Fibroblast of upper back skin (primary cell): ENCODE measurements at places on chromosomes 3 and 15.

GRCh38 chr3:146218880-146219866 is 31.7 kb downstream of the PLSCR4 start:
- peak; percentile 29 for DNase-seq

GRCh38 chr3:196207159-196207832 is 3.9 kb downstream of the ZDHHC19 start:
- DNase-seq = no peak

GRCh38 chr3:69051756-69052471 is at the start of gene TMF1:
TMF1 (minus strand) TSS chr3:69052333; CDS start chr3:69052086, 247 bp downstream.
- DNase-seq = peak; percentile 99

- no peak for DNase-seq
These were observed 603.9 kb upstream of the KCNMB2 start for GRCh38 chr3:177932346-177932745.

DNA sequence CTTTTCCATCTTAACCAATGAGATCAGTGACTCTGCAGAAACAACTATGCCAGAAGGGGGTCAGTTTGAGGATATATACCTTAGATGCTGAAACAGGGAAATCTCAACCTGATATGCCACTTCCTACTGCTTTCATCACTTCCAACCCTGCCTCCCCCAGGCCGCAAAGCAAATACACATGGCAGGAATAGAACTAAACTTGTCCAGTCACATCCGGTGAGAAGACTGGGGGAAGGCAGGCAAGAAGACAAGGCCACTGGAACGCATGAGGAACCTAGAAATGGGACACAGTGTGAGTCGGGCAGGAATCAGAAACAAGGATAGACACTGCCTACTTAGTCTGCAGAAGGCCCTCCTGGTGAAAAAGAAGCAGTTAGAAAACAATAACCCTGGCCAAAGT is 90.6 kb downstream of the MYO5A start:
- DNase-seq = no peak

DNA sequence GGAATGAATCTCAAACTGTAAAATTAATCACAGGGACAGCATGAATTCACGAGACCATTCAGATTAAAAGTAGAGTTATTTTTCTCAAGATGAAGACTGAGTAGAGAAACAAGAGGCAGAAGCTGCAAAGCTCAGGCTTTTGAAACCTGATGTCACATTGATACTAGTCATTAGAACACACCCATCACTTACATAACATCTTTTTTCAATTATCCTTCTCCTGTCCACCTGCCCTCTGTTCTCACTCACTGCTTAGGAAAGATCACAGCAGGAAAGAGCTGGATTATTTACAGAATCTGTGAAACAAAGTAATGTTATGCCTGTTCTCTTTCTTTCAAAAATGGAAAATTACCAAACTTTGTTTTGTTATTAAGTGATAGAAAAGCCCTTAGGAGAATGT is 72.0 kb upstream of the CDAN1 start:
- no peak for DNase-seq

GRCh38 chr15:101537483-101538080 is 48.1 kb upstream of the PCSK6 start:
- no peak for DNase-seq

DNA sequence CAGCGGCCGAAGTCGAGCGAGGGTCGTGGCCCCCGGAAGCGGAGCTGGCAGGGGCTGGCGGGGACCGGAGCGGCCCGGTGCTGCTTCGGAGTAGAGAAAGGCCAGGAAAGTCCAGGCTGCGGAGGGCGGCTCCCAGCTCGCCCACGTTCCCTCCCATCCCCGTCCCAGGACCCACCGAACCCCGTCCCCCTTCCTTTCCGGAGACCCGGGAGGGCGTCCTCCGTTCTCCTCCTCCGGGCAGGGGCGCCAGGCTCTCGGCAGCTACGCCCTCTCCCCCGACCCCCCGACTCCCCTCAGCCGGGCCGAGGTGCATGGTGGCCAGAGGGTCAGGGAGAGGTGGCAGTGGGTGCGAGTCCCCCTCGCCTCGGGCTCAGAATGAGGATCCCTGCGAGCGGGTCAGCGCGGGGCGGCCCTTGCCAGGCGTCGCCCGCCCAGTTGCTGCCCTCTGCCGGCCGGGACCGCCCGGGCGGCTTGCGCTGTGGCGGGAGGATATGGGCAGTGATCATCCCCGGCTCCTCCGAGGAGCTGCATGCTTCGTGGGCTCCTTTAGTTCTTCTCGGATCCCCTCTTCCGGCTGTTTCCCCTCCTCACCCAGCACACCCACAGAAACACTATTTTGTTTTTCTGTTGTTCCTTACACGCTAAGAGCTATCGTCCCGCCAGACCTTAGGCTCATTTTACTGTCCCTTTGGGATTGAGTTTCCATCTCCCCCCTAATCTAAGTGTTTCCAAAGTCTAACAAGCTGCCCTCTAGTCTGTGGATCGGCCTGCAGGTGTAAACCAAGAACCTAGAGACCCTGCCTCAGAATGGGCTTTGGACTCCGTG is 744 bp upstream of the ALDH1A2 start:
- DNase-seq = peak; percentile 31

DNA sequence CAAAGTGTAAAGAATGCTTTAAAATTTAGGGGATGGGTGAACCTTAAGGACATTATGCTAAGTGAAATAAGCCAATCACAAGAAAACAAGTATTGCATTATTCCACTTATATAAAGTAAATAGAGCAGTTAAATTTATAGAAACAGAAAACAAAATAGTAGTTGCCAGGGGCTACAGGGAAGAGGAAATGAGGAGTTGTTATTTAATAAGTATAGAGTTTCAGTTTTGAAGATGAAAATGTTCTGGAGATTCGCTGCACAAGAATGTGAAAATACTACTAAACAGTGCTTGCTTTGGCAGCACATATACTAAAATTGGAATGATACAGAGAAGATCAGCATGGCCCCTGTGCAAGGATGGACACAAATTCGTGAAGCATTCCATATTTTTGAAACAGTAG is 32.0 kb downstream of the DNAH12 start:
- DNase-seq = peak; percentile 25

- peak; percentile 3 for DNase-seq
These were observed 26.8 kb downstream of the CMC1 start for GRCh38 chr3:28267984-28268849.

DNA sequence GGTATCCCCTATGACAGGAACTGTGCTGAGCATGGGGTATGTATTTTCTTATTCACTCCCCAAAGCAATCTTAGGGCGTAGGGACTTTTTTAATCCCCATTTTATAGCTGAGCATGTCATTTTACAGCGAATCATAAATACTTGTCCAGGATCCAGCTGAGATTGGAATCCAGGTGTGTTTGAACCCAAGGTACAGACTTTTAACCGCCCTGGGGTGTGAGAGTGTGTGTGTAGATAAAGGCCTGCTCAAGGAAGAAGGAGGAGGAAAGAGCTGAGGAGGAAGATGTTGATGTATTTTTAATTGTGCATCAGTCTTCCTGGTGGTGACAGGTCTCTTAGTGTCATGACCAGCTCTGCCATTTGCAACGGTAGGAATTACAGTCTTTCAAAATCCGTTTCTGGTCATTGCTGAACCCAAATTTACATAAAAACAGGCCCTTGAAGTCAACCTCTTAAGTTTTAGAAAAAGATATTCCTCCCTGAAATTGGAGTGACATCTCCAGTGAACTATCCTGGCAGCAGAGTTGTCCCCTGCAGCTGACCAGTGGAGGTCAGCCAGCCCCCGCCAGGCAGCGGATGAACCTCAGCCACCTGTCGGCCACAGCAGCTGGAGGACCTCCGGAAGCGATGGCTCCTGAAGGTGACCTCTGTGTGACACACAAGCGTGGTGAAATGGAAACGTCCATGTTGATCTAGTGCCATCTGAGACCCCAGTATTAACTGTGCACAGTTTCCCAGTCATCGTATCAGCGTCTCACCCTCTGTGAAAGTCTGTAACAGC is 92.8 kb upstream of the MITF start:
- no peak for DNase-seq

DNA sequence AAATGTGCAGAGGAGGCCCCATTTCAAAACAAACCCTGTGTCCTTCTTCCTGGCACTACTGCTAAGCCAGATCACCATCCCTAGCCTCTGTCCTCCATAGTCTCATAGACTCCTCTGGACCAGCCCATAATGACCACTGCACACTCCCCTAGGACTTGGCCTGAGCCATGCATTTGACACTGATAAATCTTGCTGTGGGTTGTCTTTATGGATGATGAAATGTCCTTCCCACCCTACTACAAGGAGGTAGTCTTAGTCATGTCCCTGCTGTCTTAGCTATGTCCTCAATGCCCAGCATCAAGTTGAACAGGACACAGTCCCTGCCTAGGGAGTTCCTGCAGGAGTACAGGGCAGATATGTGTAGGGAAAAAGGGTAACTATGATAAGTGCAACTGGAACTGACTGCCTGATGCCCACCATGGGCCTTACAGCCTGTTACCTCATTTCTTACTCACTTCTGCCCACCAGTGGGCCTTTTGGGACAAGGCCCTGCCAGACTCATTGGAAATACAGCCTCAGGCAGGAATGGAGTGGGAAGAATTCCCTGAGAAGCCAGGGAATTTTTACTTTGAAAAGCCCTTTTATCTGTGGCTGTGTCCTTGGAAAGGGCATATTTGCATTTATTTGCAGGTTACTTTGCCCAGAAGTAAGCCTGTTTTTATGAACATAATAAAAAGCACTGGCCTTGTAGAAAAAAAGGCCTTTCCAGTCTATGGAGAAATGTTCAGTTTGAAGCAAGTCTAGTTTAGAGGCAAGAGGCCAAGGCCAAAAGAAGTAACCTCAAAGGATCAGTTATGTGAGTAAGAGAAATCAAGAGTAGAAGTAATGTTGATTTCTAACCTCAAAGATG is 199.6 kb upstream of the EIF1B start:
- DNase-seq = peak; percentile 53

DNA sequence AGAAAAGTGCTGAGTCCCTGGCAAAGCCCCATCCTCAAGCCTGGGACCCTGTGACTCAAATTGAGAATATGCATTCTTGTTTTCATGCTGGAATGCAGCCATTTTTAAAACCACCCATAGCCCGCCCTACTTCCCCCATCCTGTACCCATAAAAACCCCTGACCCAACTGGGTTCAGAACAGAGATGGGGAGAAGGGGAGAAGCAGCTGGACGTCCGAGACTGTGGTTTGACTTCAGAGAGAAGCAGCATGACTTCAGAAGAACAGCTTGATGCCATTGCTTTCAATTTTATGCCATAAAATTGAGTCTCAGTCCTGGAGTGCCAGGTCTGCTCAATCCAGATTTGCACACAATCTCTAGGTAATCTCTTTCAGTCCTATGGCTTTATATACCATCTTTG is 78.2 kb downstream of the BCHE start:
- no peak for DNase-seq

GRCh38 chr15:25611603-25612002 is 172.8 kb upstream of the UBE3A start:
- peak; percentile 56 for DNase-seq

DNA sequence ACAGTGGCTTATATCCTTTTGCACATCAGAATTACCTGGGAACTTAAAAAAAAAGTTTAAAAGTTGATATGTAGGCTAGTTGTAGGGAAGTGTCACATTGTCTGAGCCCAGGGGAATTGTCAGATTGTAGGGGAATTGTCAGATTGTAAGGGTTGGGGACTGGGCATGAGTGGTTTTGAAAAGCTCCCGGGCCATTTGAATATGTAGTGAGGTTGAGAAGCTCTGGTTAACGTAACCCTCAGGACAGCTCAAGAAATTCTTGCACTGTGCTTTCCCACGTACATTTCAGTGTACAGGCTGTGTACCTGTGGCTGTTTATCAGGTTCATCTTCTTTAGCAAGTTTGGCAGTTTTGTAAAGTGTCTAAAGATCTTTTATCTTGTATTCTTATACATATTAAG is 107.0 kb downstream of the FNDC3B start:
- DNase-seq = no peak

- peak; percentile 32 for DNase-seq
These were observed 118.3 kb upstream of the NEO1 start for GRCh38 chr15:72933976-72934375.

- peak; percentile 40 for DNase-seq
These were observed 806.5 kb downstream of the OTOL1 start for GRCh38 chr3:162302983-162303624.

DNA sequence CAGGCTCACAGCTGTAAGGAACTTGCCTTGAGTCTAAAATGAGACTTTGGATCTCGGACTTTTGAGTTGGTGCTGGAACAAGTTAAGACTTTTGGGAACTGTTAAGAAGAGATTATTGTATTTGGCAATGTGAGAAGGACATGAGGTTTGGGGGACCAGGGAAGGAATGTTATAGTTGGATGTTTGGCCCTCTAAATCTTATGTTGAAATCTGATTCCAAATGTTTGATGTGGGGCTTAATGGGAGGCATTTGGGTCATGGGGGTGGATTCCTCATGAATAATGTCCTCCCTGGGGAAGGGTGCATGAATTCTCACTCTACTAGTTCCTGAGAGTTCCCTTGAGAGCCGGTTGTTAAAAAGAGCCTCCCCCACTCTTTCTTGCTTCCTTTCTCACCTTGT is 18.5 kb upstream of the CHCHD6 start:
- peak; percentile 63 for DNase-seq

- DNase-seq = no peak
These were observed 186.6 kb downstream of the SQOR start for GRCh38 chr15:45821390-45821789.

DNA sequence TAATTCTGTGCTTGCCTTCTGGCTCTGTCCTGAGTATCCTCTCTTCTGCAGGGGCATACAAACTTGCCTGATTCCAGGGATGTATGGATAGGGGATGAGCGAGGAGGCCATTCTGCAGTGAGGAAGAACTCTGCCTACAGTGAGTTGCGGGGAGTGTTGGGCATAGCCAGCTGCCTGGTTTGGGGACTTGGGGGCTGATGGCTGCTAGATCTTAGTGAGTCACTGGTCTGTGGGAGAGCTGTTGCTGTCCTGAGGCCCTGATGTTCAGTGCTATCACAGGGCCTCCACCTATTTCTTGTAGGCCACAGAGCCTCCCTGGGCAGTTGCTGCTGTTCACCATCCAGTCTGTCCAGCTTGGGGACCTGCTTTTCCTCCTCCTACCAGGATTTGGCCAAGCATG is 20.3 kb downstream of the CDAN1 start:
- DNase-seq = peak; percentile 17

DNA sequence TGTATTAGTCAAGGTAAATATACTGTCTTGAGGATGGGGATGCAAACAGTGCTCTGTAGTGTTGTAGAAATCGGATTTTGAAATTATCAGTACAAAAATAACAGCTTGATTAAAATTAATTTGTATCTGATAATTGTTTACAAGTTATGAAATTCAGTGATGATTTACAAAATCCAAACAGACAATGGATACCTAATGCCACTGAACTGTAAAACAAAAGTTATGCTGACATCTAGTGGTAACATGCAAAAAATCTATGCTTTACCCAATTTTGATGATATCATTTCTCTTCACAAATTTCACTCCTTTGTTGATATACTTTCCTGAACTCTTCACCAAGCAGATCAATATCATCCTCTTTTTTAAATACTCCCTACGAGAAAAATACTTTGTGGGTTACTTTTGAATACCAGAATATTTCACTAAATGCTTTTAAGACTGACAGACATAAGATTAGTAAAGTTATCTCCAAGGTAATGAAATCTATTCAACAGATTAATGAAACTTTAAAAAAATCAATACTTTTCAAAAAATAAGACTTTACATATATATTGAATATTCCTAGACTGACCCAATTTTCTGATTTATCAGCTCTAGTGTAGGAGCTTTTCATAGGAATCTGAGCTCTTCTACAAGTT is 36.0 kb downstream of the MNS1 start:
- DNase-seq = peak; percentile 19

GRCh38 chr3:193805448-193805847 is 212.4 kb downstream of the OPA1 start:
- DNase-seq = peak; percentile 98

GRCh38 chr15:42175671-42176070 is 19.2 kb upstream of the PLA2G4F start:
- no peak for DNase-seq

GRCh38 chr3:4426782-4427344 is 40.2 kb downstream of the SUMF1 start:
- peak; percentile 84 for DNase-seq
